NCI-H1417 treated with DMSO at 0.1 percent for 48 hours (cell line): ENCODE measurements at places on chromosomes 7 and 10.

GRCh38 chr7:37833107-37833817 lies 15.1 kb upstream of the NME8 start:
- DNase-seq, result no peak

GRCh38 chr7:127252377-127252713 lies 396 bp downstream of the GRM8 start:
- DNase-seq, result no peak

- DNase-seq, result no peak
These were observed 114.7 kb downstream of the PDGFA start for GRCh38 chr7:404812-405488.

- DNase-seq, result no peak
These were observed 23.4 kb downstream of the PYROXD2 start for GRCh38 chr10:98391578-98391991.
